Cerebellar nuclear complex (tissue), 1 donor: ENCODE measurements at places on chromosomes 16 and 17.

- DNase-seq: no peak
Measured at GRCh38 chr17:76014925-76015261, 12.2 kb downstream of the EVPL start.

DNA sequence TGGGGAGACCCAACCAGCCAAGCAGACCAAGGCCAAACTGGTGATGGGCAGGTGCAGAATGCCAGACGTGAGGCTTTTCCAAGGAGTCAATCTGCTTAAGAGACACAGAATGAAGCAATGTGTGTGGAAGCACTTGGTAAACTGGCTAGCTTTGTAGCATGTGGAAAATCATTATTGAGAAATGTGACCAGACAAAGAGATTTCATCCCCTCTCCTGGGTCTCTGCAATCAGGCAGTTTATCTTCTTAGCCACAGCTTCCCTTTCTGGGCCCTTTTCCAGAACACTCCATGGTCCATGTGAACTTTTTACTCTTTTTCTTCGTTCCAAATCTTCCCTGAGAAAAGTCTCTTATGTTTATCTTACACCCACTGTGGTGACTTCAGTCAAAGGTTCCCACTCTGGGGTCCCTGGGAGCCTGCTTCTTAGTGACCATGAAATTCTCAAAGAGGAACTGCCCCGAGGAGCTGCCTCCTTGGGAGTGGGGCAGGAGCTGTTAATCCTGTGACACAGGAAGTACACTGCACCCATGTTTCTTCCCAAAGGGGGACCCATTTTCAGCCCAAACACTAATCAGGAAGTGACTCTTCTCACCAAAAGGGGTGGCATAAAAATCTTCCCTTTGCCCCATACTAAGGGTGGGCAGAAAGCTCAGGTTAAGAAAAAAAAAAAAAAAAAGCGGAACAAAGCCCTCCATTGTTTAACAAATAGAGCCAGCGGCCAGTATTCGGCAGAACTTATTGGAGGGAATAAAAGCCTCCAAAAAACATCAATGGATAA, 346.2 kb upstream of the ASIC2 start:
- no peak for DNase-seq

- no peak for DNase-seq
Measured at GRCh38 chr17:77038884-77039555, 101.7 kb upstream of the SEC14L1 start.

DNA sequence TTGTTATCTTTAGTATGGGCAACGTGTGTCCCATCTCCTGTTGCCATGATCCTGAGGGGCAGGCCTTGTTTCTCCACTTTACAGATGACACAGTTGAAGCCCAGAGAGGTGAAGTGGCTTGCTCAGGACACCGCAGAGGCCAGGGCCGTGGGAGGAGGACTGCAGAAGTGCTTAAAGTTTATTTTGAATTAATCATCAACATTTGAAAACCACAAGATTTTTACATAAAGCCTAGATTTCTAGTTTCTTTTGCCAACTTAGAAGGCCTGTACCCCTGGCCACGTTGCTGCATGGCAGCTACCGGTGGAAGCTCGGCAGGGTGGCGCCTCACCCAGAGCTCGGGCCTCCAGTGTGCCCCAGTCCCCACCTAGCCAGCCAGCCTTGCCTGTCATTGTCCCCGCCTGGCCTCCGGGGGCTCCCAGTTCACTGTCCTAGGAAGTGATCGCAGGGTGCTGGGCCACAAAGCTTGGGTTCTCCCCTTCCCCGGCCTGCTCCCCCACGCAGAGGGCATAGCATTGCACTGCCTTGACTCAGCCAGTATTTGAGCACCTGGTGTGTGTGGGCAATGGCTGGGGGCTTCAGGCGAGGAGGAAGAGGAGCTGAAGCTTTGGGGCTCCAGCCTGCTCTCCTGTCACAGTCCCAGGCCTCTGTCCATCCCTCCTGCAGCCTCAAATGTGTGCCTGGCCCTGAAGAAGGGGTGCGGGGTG, 14.8 kb upstream of the ADCY7 start:
- DNase-seq: no peak
